ENCODE measurements at places on chromosomes 4 and X.

GRCh38 chr4:145867406-145867805 lies 71.2 kb downstream of the ZNF827 start:
- DNase-seq: no peak

DNA sequence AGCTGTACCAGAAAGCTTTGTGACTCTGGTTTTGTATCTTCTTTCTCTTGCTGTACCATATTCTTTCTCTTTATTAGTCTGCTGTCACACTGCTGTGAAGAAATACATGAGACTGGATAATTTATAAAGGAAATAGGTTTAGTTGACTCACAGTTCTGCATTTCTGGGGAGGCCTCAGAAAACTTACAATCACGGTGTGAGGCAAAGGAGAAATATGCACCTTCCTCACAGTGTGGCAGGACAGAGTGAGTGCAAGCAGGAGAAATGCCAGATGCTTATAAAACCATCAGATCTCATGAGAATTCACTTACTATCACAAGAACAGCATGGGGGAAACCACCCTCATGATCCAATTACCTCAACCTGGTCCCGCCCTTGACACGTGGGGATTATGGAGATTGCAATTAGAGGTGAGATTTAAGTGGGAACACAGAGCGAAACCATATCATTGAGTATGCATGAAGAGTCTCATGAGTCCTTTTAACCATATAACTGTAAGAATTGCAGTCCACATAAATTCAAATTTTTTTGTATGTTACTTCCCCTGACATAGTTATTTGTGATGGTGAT lies 67.4 kb upstream of the INPP4B start:
- DNase-seq: no peak

DNA sequence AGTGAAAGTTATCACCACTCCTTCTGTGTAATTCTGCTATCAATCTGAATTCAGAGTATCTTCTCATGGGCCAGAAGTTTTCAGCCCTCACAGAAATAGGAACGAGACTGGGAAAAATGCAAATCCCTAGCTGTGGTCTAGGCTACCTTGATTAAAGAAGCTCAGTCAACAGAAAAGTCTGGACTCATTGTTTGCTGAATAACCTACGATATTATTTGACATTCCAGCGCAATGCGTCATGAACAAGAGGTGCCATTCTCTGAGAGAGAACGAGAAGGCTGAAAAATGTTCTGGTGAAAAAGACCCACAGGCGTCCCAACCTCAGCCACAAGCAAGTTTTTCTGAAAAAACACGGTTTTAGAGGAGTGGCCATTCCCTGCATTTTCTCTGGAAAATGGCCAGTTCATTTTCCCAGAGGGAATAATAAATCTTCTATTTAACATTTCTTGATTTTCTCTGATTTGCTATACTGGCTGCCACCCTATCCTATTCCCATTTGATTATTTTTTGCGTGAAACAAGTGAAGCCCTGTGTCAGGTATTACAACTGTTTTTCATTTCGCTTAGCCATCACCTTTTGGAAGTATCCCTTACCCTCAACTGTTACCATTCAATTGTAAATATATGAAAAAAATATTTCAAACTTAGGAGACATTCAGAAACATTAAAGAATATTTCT lies 1117.6 kb upstream of the PRKX start:
- DNase-seq: no peak

- peak; percentile 35 for DNase-seq
These were observed 164.0 kb upstream of the RASGEF1B start for GRCh38 chr4:81635739-81636138.

- peak; percentile 55 for DNase-seq
These were observed 14.1 kb downstream of the ZNF157 start for GRCh38 chrX:47384502-47384901.

GRCh38 chrX:155874571-155875244 lies 6.4 kb upstream of the VAMP7 start:
- no peak for DNase-seq

- DNase-seq: no peak
These were observed 41.8 kb upstream of the RLIM start for GRCh38 chrX:74656079-74656745.

- no peak for DNase-seq
These were observed 291.3 kb upstream of the TRAM1L1 start for GRCh38 chr4:117376692-117377091.

GRCh38 chr4:22021106-22021505 lies 72.5 kb upstream of the KCNIP4 start:
- DNase-seq: no peak

DNA sequence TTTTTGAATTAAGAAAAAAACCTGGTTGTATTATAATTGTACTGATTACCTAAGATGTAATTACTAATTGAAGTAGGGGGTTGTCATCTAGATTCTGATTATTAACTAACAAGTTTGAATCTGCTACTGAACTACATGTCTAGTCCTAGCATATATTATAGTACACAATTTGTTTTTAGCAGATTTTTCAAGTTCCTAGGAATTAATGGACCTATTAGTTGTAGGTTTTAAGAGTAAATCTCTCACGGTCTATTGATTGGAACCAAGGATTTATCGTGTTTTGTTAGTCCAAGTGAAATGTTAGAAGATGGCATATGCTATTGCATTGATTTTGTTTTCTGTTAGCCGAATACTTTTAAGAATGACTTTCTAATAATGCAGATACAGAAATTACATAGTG lies 20.8 kb downstream of the PTPN13 start:
- DNase-seq: no peak

GRCh38 chrX:151902813-151903591 lies 9.7 kb upstream of the MAGEA4 start:
- DNase-seq: no peak

GRCh38 chr4:109976189-109976588 lies 63.5 kb downstream of the EGF start:
- DNase-seq: no peak

GRCh38 chr4:18445110-18445509 lies 423.6 kb upstream of the LCORL start:
- no peak for DNase-seq

DNA sequence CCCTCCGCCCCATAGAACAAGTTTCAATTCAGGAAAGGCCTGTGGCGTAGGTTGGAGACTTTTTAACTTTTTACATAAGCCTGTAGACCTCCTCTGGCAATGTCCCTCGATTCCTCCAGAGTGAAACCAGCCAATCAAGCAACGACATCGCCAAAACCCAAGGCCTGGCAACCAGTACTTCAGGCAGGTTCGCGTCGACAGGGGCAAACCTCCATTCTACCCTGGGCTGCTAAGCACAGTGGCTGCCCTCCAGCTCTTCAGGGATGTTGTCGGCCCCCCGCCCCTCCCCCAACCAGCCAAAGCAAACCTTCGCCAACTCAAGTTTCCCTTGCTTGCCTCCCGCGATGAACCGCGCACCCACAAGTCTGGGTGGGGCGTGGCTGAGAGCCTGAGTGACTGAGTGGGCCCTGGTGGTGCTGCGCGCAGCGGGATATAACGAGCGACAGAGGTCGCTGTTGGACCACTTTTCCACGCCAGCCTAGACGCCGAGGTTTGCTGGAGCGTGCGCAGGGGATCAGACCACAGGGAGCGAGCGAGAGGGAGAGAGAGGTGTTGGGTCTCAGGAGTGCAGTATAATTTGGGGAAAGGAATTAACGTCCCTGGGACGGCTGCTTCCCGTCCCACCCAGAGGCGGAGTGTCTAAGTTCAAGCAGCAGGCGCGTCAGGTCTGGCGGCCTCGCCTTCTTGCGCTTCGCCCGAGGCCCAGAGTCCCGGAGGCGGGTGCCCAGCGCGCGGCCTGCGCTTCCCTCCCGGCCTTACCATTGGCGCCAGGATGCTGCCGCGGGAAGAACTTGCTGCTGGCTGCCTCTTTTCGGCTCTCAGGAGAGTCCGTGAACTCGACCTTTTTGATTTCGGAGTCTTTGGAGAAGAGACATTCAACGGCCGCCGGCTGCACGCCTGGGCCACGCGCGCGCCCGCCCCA lies 9.0 kb upstream of the PITX2 start:
- no peak for DNase-seq

- no peak for DNase-seq
These were observed 12.9 kb downstream of the GPRIN3 start for GRCh38 chr4:89294573-89295269.

- no peak for DNase-seq
These were observed 24.5 kb downstream of the SLC25A43 start for GRCh38 chrX:119423631-119424030.

DNA sequence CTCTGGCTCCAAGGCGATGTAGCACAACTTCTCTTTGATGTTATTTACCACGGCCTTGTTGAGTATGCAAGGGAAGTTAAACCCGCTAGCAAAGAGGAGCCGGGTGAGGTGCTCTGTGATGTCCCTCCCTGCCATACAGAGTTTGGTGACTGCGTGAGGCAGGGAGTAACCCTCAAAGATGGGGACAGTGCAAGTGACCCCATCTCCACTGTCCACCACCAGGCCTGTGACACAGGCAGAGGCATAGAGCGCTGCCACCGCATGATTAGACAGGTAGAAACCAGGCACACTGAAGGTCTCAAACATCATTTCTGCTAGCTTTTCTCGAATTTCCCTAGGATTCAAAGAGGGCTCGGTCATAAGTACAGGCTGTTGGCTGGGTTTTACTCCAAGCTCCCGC lies 677 bp downstream of the ACTRT1 start:
- DNase-seq: no peak

- DNase-seq: no peak
These were observed 25.8 kb downstream of the PPP3CA start for GRCh38 chr4:101321481-101322042.

DNA sequence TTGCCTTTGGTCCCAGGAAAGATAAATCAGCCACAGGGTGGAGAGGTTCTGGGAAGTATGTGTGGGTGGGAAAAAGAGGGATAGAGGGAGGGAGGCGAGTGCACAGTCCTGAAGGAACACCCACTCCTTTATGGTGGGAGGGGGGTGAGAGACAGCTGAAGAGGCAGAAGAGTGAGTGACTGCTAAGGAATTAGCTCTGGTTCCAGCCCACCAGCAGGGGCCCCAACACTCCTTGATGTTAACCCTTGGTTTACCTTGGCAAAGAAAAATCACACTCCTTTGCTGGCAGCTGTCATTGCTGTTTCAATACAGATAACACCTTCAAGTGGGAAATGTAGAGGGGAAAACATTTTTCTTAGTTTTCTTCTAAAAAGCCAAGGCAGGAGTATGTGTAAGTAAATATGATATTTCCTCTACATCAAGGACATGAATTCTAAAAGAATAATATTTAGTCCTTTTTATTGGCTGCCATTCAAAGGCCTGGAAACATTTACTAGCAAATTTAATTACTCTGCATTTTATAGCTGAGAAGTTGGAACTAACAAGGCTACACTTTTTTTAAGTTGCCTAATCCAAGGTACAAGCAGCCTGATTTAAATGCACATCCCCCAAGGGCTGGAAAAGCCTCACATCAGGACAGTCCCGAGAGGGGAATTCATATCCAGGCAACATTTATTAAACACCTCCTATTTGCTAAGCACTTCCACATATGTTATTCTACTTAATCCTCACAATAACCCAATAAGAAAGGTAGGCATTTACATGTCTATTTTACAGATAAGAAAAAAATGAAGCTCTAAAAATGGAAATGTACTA lies 81.7 kb downstream of the HS6ST2 start:
- no peak for DNase-seq

DNA sequence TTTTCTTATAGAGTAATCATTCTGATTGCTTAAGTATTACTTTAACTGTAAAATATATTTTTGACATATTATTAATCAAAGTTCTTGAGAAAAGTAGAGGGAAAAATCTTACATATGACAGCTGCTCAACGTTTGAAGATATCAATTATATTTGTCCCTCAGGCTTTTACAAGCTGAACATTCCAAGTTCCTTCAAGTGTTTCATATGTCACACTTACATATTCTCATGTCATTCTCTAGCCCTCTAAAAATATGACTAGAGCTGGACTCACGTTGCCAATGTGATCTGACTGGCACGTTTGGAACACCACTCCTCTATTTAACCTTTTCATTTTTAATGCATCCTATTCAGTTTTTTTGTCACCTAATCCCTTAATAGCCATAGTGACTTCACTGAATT lies 492.9 kb downstream of the PCDH18 start:
- no peak for DNase-seq

- no peak for DNase-seq
These were observed 55.6 kb upstream of the RBM47 start for GRCh38 chr4:40685300-40685699.

DNA sequence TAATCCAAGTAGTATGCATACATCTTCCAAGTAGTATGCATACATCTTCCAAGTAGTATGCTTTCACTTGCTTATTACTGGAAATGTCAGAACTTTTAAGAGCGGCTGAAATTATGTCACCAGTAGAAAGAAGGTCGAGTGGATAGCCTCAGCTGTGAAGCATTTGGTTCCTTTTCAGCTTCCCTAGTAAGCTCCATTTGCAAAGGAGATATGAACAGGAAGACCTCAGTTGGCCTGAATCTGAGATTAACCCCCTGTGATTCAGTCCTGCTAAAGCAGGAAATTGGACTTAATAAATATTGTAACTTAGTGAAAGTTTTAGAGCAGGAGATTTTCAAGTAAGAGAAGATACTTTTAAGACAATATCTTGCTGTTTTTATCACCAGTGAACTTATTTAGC lies 48.1 kb downstream of the PCDH7 start:
- no peak for DNase-seq

- DNase-seq: no peak
These were observed 69.2 kb upstream of the DIAPH2 start for GRCh38 chrX:96615448-96615847.

- no peak for DNase-seq
These were observed 114.3 kb upstream of the TEX13C start for GRCh38 chrX:125205133-125205917.

- no peak for DNase-seq
These were observed 146.3 kb upstream of the ATP6AP2 start for GRCh38 chrX:40434443-40434842.

DNA sequence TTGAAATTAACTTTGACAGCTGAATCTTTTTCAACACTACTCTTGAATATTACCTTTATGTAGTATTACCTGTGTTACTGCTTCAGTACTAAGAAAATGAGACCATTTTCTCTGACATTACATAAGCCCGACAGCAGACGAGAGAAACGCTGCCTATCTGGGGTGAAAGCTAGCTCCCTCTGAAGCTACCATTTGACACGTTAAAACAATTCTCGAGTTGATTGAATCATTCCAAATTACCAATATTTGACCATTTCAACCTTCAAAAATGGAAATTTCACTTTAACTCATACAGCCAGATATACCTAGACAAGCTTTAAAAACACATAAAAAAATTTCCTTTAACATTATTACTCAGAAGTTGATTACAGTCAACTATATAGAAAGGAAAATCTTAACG lies 836 bp downstream of the GPM6A start:
- no peak for DNase-seq

Measured in NCI-H1436 (cell line).